Sigmoid colon (tissue), 7 donors: ENCODE measurements at places on chromosomes 4 and X. TPM values are rescaled to one million over a fixed set of nuclear protein-coding genes. Genes with fewer than 3 reads are reported as not detected.

DNA sequence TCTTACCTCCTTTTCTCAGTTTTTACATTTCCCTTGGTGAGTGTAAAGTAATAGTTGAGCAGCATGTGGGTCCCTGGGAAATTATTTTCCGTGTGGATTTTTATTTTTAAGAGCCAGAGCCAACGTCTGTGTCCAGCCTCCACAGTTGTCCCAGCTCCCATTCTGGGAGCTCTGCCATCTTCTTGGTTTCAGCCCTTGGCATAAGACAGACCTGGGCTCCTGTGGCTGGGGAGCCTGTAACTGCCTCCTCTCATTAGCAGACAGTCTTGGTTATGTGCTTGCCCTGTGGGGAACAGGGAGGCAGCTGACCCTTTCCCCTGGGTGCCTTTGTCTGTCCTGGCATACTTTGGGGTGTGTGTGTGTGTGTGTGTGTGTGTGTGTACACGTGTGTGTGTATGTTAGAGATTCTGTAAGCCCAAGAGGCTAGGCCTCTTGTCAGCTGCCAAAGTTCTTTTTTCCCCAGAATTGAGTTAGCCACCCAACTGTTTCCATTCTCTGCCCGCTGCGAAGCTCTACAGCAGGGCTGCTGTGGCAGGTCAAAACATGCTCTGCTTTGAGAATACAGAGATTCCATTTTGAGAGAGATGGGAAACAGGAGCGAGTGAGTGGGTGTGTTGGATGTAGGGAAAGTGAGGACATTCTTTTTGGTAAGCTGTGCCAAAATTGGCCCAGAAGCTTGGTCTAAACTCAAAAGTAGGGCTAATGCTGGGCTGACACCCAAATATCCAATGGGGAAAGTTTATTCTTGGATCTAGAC lies 140.7 kb downstream of the TMEM164 start:
- no peak for DNase-seq

DNA sequence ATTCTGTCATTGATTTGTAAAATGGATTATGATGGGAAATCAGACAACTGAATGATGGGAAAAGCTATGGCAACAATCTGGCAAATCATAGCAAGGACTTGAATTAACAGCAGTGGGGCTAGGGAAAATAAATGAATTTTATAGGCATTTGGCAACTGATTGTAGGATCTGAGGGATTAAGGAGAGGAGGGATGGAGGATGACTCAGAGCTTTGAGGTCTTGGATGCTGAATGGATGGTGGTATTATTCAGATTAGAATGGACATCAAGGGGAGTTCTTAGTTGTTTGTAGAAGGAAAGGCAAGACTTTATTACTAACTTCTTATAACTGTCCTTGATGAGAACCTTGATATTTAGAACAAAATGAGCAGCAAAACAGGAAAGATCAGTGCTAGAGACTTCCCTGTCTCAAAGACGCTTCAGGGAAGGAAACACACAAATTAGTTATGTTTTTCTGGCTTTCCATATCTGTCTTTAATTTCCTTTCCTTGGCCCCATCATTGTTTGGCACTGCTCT lies 51.4 kb upstream of the HHIP start:
- DNase-seq = no peak

Gene GAGE13
- polyA plus RNA-seq = not detected

Gene GAB3
- polyA plus RNA-seq = 0.60 TPM

Gene TMEM154
- polyA plus RNA-seq = 3.2 TPM
